NCI-H69 (cell line): ENCODE measurements at places on chromosomes 2 and 18.

GRCh38 chr2:32863803-32864202 is 83.0 kb upstream of the LTBP1 start:
- no peak for DNase-seq

GRCh38 chr2:128090575-128090944 is 440 bp upstream of the UGGT1 start:
- DNase-seq: no peak

GRCh38 chr18:27713738-27714095 is 463.2 kb downstream of the CDH2 start:
- DNase-seq: peak; percentile 77

- DNase-seq: peak; percentile 25
Observed at GRCh38 chr2:71605781-71606241, 152.4 kb downstream of the DYSF start.

DNA sequence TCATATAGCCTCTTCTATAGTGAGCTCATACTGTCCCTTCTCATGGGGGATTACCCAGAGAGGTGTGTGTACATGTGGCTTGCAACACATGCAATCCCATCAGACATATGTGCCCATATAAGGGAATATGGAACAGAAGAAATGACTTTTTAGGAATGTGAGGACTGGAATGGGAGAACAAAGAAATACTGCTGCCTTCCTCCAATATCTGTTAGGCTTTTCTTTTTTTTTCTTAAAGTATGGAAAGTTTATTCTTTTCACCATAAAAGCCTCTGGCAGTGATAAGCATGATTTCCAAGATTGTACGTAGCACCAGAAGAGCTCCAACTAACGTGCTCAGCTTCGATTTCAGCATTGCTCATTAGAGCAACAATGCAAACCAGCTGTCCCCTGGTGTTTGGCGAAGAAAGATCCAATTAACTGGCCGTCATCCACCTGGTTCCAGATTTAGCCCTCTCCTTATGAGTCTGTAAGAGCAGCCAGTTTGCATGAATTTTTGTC is 113.6 kb downstream of the ADCYAP1 start:
- peak; percentile 98 for DNase-seq

DNA sequence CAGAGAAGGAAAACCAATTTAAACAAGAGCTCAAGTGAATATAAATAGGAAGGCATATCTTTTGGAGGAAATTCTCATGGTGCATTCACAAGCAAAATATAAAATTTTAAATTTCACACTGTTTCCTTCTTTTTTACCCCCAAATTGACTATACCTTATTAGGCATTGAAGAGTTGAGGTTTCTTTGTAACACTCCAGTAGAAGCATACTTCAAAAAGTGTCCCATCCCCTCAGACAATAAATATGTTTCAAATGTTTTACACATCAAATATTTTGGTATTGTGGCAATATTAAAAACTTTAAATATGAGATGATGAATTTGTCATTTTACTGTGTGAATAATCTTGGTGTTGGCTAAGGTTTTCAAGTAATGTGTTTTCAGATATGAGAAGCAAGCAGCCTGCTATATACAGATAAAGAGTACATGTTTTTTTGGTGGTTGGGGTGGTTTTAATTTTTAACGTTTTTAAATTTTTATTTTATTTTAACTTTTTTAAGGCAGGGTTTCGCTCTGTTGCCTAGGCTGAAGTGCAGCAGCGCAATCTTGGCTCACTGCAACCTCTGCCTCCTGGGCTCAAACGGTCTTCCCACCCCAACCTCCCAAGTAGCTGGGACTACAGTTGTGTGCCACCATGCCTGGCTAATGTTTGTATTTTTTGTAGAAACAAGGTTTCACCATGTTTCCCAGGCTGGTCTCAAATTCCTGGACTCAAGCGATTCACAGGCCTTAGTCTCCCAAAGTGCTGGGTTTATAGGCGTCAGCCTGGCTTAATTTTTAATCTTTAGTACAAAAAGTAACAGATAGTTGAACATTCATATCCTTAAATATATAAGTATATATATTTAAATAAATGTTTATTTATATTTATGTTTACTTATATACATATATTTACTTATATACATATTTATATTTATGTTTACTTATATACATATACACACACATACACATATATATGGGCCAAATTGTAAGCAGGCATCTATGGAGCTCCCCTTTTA is 36.5 kb upstream of the DLX1 start:
- no peak for DNase-seq

- peak; percentile 68 for DNase-seq
Observed at GRCh38 chr2:138827426-138828054, 47.4 kb upstream of the NXPH2 start.

GRCh38 chr2:90221300-90221651 is 1529.8 kb downstream of the RPIA start:
- DNase-seq: no peak

DNA sequence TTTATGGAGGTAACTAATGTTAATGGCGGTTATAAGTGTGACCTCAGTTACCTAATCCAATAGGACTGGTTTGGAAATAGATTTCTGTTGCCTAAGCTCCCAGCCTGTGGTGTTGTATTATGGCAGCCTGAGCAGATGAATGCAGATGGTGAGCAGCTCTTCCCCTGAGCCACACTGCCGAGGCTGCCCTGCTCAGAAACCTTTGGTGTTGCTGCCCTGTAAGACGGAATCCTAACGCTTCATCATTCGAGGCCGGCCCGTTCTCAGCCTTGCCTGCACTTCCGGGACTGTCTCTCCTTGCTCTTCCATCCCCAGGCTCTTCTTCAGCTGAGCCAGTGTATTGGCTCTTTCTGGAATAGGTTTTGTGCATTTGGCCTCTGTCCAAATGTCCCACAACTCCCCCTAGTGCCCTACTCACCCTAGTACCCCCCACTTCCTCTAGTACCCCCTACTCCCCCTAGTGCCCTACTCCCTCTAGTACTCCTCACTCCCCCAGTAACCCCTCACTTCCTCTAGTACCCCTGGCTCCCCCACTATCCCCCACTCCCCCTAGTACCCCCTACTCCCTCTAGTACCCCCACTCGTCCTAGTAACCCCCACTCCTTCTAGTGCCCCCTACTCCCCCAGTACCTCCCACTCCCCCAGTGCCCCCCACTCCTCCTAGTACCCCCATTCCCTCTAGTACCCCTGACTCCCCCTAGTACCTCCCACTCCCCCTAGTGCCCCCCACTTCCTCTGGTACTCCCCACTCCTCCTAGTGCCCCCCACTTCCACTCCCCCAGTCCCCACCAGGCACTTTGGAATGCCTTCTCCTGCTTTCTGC is 106.0 kb upstream of the TAF1B start:
- DNase-seq: peak; percentile 30

- DNase-seq: no peak
Observed at GRCh38 chr2:190283783-190284182, 35.8 kb downstream of the HIBCH start.

- DNase-seq: no peak
Observed at GRCh38 chr2:74648009-74648443, at the start of gene M1AP. Gene M1AP (minus strand): TSS chr2:74648330. CDS start chr2:74640275, 8,055 bp downstream.

DNA sequence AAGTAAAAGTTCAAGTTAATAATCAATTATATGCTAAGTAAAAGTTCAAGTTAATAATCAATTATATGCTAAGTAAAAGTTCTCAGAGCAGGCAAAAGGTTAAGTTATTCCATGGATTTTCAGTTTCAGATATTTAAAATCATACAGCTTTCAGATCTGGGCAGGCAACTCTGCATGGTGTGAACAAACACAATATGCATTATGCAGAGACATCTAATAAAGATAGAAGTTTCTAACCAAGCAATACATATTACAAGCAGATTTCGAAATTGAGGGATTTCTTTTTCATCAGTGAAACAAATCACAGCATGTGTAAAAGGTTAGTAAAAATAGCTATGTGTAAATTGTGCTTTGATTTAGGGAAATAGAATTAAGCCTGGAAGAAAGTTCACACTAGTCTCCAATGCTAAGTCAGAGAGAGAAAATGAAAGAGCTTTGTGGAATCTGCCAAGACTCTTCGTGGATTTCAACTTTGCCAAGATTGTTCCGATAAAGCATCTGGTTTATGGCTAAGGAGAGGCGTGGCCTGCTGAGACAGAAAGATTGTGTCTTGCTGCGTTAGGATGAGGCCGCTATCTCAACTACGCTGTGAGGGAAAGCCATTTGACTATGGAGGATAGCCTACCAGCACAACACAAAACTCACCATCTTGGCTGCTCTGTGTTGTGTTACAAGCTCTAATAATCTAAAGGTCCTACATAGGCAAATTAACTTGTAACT is 60.1 kb upstream of the SLC16A14 start:
- no peak for DNase-seq

DNA sequence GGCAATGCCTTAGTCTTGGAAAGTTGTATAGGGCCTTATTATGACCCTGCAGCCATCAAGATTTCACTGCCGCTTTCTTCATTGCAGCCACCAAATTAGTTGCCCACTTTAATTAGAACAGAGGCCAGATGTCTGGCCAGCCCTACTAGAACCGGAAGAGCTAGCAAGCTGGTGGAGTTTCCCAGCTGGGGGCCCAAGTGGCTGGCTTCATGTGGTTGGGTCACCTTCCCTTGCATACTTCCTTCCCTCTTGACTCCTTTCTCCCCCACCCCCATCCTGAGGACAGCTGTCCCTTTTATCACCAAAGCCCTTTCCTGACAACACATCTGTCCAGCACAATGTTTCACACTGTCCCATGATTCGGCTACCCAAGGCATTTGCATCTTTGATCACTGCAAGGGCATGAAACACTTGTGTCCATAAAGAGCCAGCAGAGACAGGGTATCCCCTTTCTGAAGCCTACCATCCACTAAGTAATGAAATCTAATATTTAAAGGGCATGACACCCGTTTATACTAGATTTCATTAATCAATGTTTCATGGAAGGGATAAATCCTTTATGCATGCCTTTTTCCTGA is 187.2 kb downstream of the BCL11A start:
- no peak for DNase-seq

DNA sequence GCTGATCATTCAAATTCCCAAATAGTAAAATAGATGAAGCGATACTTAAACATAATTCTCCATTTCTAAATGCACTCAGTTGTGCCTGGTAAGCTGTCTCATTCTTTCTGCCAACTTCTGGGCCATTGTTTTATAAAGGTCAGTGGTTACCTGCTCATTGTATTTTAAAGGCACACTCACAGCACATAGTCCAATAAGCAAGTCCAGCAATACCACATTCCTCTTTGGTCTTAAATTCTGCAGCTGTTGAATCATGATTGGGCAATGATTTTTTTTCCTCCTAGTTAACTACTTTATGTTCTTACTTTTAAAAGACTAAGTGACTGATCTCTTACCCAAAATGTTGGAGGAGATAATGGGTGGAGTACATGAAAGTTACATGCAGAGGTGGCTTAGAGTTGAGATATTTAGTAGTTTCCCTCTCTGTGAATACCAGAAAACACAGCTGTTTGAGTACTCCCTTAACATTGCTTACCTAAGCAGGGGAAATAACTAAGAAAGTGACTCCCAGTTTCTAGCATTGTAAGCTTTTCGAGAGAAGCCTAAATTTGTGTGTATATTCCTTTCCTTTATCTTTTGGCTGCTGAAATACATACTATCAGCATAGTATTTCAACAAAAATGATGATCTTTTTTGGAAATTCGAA is 220.7 kb downstream of the CAMKMT start:
- no peak for DNase-seq

DNA sequence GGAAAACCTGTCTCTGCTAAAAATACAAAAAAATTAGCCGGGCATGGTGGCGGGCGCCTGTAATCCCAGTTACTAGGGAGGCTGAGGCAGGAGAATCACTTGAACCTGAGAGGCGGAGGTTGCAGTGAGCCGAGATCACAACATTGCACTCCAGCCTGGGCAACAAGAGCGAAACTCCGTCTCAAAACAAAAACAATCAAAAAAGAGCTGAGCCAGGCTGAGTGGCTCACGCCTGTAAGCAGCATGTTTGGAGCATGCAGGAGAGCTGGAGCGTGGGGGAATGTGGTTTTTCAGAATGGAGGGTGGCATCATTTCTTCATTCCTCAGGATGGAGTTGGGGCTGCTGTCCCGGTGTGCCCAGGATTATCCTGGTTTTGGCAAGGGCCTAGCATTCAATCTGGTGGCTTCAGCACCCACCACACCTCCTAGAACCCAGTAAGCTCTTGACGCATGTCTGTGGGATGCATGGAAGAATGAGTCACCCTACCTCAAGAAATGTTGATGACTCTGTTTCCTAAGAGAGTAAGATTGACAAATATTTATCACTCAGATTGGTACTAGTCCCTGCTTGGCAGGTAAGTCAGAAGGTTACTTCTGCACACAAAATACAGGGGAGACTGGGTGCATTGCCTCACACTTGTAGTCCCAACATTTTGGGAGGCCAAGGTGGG is 90.2 kb upstream of the ODC1 start:
- no peak for DNase-seq

GRCh38 chr18:22687892-22688680 is 245.0 kb upstream of the RBBP8 start:
- DNase-seq: no peak

DNA sequence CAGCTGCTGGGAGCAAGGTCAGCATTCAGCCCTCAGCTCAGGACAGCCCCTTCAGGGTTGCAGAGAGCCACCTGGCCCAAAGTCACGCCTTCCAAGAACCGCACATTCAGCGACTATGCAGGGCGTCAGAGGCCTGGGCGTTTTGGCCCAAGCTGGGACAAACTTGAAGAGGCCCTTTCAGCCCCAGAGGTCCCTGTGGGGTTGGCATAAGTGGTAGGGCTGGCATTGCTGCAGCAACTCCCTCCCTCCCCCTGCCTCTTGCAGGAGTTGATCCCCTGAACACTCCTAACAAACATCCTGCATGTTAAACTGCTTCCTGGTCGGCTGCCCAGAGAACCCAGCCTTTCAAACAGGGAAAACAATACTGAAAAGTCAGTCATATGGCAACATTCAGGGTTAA is 192.9 kb upstream of the SMAD2 start:
- DNase-seq: peak; percentile 63

GRCh38 chr2:118940486-118941120 is 1.4 kb upstream of the MARCO start:
- DNase-seq: no peak

DNA sequence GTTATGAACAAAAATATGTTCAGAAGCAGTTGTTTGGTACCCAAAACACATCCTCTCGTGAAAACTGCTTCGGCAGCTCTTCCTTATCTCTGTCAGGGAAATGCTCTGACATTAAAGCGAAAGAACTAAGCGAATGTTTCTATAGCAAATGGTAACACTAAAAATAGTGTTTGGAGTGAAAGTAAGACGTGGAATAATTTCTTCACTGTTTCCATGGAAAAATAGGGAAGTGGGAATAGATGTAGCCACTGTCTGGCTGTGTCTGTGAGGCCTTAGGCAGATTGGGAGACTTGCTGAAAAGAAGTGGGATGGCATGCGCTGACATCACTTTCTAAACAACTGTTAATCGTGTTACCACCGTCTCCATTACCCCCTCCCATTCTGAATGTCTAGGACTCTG is 11.5 kb upstream of the CRACDL start:
- DNase-seq: no peak

- no peak for DNase-seq
Observed at GRCh38 chr2:65452150-65452895, 19.9 kb upstream of the SPRED2 start.

- DNase-seq: peak; percentile 7
Observed at GRCh38 chr2:233988581-233988980, 61.9 kb upstream of the SPP2 start.

DNA sequence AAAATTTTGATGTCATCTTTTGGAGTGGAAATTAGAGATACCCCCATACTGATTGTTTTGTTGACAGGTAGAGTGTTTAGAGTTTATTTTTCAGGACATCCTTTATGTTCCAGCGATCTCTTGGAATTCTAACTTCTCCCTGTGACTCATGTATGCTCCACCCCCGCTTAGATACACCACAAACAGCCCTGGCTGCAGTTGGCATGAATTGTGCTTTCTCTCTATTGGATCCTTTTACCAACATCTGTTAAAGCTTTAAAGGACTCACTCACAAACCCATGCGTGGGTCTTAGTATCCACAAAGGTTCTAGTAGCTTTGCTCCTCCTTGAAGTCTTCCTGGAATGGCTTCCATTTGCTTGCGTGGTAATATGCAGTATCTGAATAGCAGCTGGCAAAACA is 409.5 kb upstream of the POU3F3 start:
- no peak for DNase-seq
